COR-L47 (cell line): ENCODE measurements at places on chromosomes 3 and 15.

GRCh38 chr3:177703788-177704187, 506.5 kb upstream of the TBL1XR1 start:
- no peak for DNase-seq

DNA sequence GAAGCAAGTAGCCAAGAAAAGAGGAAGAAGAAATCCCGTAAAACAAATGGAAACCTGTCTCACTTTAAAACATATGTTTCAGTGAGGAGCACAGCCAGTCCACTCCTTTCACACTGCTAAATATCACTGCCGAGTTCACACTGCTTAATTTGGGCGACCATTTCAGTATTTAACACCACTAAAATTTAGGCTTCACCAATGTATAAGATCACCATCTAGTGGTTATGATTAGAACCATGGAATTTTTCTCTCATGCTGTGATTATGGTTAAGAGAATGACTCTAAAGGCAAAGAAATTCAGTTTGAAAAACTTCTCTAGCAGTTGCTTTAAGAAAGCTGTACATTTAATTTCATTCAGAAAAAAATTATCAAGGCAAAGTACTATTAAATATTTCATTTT, 16.6 kb downstream of the SLC4A7 start:
- peak; percentile 32 for DNase-seq

GRCh38 chr3:197942956-197943556, 6.9 kb upstream of the RPL35A start:
- no peak for DNase-seq

- no peak for DNase-seq
Measured at GRCh38 chr3:136893848-136894443, 31.9 kb downstream of the NCK1 start.
